Bladder microvascular endothelial cell (primary cell): ENCODE measurements at places on chromosomes 12 and 14. TPM values are rescaled to one million over a fixed set of nuclear protein-coding genes. Genes with fewer than 3 reads are reported as not detected.

The NDRG2 gene
- total RNA-seq, result 0.65 and 1.5 TPM in 2 replicates

The FOXG1 gene
- total RNA-seq, result not detected in 2 replicates

The ANKLE2 gene
- 39.5 and 128 TPM in 2 replicates for total RNA-seq

The KRT78 gene
- total RNA-seq, result not detected in 2 replicates

The GUCY2C gene
- total RNA-seq, result not detected in 2 replicates

The ENDOU gene
- total RNA-seq, result under 0.01 and 0.13 TPM in 2 replicates

The SERPINA10 gene
- total RNA-seq, result not detected in 2 replicates

The CDH24 gene
- 8.7 and 10.9 TPM in 2 replicates for total RNA-seq

The TSHR gene
- total RNA-seq, result not detected in 2 replicates

The CIPC gene
- total RNA-seq, result 8.3 and 12.8 TPM in 2 replicates

The LRIG3 gene
- total RNA-seq, result 22.5 and 71.9 TPM in 2 replicates

The TMTC1 gene
- 2.5 and 7.8 TPM in 2 replicates for total RNA-seq

The TCTN2 gene
- 4.9 and 10.4 TPM in 2 replicates for total RNA-seq

The PRICKLE1 gene
- 7.4 and 25.9 TPM in 2 replicates for total RNA-seq

The TMTC2 gene
- 3.2 and 30.8 TPM in 2 replicates for total RNA-seq

The NGB gene
- total RNA-seq, result not detected in 2 replicates

The PRPF39 gene
- 17.8 and 37.8 TPM in 2 replicates for total RNA-seq
